ENCODE measurements at places on chromosomes 11 and 22.

GRCh38 chr11:130389335-130389935, 39.0 kb downstream of the ADAMTS8 start:
- DNase-seq = no peak

GRCh38 chr11:120386774-120387371, 50.7 kb downstream of the ARHGEF12 start:
- DNase-seq = no peak

- DNase-seq = no peak
Observed at GRCh38 chr11:122677256-122677655, 21.7 kb downstream of the UBASH3B start.

GRCh38 chr11:134365011-134365925, 33.5 kb downstream of the GLB1L2 start:
- no peak for DNase-seq

- DNase-seq = peak; percentile 61
Observed at GRCh38 chr11:124707829-124708228, 31.9 kb upstream of the NRGN start.

DNA sequence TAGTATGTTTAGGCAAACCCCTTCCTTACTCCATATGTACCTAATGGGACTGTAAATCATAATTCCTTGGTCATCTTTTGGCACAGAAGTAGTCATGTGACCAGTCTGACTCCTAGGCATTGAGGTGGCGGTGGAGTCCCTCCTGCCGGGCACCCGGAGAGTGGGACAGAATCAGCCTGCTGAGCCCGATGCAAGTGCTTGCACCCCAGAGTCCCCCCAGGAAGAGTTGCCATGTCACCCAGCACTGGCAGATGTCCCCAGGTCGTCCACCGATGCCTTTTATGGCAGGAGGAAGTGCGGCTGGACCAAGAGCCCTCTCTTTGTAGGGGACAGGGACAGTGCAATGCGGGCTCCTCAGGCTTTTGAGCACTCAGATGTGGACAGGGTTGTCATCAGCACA, 500.3 kb downstream of the NELL1 start:
- DNase-seq = no peak

DNA sequence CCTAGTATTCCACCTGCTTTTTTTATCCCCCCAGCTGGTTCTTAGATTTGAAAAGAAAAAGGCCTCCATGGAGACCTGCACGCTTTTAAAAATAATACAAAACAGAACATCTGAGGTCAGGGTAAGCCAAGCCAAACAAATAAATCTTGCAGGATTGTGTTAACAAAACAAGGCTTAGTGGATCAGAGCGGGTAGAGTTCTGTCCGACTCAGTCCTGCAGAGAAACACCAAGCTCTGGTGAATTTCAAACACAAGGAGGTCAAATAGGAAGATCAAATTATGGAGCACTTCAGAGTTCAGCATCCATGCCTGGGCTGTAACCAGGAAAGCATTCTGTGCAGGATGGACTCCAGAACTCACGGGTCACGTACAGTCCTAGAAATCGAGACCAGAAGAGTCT, 86.9 kb downstream of the SYN3 start:
- DNase-seq = no peak

GRCh38 chr11:10539339-10539738, 1.6 kb downstream of the RNF141 start:
- no peak for DNase-seq

- DNase-seq = no peak
Observed at GRCh38 chr22:25884121-25884520, 142.1 kb downstream of the MYO18B start.

DNA sequence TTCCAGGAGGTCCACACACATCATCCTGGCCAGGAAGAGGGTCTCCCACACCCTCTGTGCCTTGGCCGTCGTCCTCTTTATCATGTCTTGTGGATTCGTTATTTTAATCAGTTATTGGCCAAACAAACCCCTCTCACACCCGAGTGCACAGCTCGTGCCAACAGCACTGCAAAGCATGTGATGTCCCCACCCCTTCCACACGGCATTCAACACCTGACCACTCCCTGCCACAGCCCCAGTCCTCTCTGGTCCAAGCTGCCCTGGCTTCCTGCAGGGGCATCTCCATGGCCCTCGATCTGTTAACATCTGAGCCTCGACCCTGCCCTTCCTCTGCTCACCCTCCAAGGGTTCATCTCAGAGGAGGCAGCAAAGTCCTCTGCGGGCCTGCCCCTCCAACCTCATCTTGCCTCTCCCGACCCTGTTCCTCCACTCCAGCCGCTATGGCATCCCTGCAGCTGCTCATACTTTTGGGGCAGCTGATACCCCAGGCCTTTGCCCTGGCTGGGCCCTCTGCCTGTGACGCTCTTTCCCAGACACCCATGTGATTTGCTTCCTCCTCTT, 14.0 kb downstream of the MYEOV start:
- no peak for DNase-seq

GRCh38 chr11:5288906-5289550, 12.7 kb downstream of the OR51B4 start:
- peak; percentile 39 for DNase-seq

GRCh38 chr11:128734103-128734831, 40.4 kb downstream of the FLI1 start:
- no peak for DNase-seq

GRCh38 chr22:20577549-20577975, 70.2 kb downstream of the MED15 start:
- no peak for DNase-seq

GRCh38 chr11:66388780-66389386, 17.3 kb upstream of the SLC29A2 start:
- DNase-seq = peak; percentile 83

- DNase-seq = no peak
Observed at GRCh38 chr11:113436672-113437252, 38.4 kb downstream of the DRD2 start.

GRCh38 chr22:50544746-50545253, 899 bp upstream of the KLHDC7B start:
- no peak for DNase-seq

DNA sequence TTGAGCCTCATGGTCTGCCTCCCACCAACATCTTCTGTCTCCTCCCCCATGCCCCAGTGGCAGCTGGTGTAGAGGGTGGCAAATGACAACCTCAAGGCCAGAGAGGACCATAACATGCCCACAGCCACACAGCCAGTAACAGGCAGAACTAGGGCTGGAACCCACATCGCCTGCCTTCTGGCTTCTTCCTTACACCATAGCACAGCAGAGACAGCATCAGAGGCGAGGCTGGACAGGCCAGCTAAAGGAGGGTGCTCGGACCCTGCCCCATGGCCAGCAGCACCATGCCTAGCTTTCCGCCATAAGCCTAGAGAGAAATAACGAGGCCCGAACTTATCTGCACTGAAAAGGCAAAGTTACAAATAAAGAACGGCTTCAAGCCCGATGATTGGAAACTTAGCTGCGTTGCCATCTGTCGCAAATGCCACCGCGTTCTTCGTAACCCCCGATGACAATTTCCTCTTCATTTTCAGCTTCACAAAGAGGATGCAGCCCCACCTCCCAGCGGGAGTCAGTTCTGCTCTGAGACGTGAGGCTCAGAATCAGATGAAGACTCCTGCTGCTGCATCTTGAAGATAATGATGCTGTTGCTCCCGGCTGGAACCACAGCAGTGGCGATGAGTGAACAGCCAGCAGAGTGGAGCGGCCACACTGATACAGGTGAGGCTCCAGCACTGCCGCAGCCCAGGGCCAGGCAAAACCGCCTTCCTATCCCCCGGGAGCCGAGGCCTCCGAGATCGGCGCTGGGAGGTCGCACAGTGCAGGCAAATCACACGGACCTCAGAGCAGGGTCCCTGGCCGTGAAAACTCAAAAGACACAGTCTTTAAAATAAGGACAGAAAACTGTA, 73.8 kb upstream of the RTL6 start:
- DNase-seq = no peak

- DNase-seq = no peak
Observed at GRCh38 chr11:74009230-74009547, 304 bp upstream of the UCP3 start.
